ENCODE measurements at places on chromosomes 16 and 17.

- no peak for DNase-seq
Observed at GRCh38 chr16:15976929-15977637, 27.7 kb downstream of the ABCC1 start.

DNA sequence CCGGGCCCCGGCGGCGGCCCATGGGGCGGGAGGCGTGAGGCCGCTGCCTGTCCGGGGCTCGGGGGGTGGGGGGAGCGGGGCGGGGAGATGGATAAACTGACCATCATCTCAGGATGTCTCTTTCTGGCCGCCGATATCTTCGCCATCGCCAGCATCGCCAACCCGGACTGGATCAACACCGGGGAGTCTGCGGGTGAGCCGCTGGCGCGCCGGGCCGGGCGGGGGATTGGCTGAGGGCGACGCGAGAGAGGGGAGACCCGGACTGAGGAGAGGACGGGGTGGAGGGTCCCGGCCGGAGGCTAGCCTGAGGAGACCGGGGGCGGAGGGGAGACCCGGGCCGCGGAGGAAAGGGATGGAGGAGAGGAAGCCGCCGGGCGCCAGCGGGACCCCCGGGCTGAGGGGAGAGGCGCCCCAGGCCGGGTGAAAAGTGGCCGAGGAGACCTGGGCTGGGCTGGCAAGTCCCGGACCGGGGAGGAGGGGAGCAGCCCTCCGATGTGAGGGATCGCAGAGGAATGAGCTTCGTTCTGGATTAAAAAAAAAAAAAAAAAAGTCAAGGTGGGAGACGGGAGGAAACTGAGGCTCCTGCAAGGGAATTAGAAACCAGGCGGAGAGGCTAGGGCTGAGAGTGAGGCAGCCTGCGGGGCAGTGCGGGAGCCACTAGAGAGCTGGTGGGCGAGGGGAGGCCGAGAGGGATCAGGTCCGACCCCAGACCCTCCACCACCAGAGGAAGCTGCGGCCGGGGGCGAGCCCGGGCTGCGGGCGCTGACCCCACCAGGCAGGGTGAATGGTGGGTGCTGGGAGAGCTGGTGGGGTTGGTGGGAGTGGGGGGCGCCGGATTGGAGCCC, 526 bp downstream of the MOSMO start:
- DNase-seq = no peak

DNA sequence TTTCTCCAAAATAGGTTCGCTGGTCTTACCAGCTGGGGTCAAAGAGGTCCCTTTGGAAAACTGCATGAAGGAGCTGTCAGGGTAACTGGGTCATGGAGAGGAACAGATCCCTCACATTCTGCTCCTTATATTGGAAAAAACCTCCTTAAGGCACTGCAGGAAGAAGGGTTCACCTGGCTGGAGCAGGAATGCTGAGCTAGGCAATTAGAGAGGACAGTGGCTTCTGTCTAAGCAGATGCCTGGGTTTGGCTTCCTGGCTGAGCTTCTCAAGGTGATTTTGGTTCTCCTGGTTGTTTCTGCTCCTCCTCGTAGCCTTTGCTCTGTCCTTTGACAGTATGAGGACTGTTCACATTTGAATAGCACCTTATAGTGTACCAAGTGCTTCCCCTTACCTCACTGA, 19.6 kb downstream of the ITGB3 start:
- no peak for DNase-seq

DNA sequence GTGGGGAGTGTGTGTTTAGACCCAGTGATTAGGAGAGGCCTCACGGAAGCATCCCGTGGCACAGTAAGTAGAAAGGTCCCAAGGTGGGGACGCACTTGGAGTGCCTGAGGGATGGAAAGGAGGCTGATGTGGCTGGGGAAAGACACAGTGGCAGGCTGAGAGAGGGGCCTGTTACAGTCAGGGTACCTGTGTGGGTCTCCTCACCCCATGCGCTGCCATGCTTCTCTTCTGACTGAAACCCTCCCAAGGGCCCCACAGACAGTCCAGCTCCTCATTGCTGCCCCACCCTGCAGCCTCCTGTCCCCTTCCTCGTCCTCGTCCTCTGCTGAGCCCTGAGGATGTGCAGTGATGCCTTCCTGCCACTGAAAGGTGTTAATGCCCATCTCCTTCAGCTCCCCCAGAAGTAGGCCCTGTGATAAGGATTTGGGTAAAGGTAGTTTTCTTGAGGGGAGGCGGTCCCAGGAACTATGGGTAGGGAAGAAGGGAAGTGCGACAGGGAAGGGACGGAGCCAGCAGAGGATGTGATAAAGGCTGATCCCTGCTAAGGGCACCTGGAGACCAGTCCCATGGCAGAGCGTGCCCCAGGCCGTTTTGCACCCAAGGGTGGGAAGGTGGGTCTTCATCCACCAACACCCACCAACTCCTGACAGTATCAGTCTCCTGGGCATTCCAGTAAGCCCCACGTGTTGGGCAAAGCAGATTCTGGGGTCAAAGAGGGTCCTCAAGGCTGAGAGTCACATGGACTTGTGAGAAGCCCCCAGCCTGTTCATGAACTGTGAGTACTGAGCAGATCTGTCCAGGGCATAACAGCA, 237.2 kb downstream of the GSG1L start:
- DNase-seq = no peak

GRCh38 chr16:11155284-11155806, 100.7 kb downstream of the SOCS1 start:
- DNase-seq = peak; percentile 86

DNA sequence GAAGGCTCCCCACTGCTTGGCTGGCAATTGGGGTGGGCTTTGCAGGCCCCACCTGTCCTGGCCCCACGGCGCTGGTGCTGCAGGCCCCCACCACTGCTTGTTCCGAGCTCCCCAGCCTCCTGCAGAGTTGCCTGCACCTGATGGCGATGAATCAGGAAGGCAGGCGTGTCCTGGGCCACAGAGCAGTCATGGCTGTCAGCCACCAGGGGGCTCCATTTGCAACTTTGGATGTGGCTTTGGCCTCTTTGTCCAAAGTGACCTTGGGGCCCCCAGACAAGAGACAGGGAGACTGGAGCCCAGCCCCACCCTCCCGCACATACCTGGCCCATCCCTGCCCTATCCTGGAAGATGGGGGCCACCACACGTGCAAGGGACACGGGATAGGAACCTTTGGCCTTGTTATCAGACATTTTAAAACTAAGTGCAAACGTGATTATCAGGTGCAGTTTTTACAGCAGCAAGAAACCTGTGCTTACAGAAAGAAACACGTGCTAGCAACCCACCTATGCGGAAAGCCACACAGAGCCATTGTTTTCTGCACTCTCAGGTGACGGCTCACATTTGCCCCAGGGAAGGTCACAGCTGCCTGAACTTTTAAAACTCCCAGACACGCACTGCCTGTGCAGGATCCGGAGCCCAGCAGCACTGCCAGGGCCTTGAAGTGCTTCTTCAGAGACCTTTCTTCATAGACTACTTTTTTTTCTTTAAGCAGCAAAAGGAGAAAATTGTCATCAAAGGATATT, at the start of gene DNASE1:
Gene DNASE1, plus strand, starts transcription at position 443 of the 743 bp plus-strand sequence. CDS start 683 bp downstream, outside the sequence.
- DNase-seq = peak; percentile 93

DNA sequence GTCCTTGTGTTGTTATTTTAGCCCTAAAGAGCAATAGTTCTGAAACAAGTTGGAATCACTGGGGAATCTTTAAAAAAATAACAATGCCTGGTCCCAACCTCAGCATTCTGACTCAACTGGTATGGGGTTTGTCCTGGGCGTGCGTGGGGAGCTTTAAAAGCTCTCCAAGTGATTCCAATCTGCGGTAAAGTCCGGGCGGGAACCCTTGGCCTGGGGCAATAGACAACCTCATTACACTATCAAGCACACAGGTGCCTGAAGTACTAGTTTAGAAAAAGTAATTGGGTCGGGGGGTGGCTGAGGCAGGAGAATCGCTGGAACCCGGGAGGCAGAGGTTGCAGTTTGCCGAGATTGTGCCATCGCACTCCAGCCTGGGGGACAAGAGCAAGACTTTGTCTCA, 4.4 kb downstream of the STX8 start:
- no peak for DNase-seq

GRCh38 chr16:56841233-56841632, 23.8 kb upstream of the SLC12A3 start:
- DNase-seq = no peak

- DNase-seq = no peak
Observed at GRCh38 chr16:10970065-10970464, 25.7 kb downstream of the CLEC16A start.

DNA sequence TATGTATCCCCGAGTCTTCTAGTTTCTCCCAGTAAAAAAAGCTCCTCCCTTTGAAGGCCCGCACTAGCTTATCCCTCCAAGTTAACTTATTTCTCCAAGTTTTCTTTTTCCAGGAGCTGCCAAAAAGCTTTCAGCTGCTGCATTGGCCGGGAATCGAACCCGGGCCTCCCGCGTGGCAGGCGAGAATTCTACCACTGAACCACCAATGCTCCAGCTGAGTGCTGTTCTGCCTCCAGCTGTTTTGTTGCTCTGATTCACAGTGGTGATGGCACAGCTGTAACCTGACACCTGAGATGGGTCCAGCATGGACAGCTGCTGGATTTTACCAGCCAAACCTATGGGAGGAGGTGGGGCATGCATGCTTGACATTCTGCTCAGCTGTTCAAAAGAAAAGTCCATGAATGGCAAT, 22.1 kb downstream of the VAC14 start:
- peak; percentile 95 for DNase-seq

DNA sequence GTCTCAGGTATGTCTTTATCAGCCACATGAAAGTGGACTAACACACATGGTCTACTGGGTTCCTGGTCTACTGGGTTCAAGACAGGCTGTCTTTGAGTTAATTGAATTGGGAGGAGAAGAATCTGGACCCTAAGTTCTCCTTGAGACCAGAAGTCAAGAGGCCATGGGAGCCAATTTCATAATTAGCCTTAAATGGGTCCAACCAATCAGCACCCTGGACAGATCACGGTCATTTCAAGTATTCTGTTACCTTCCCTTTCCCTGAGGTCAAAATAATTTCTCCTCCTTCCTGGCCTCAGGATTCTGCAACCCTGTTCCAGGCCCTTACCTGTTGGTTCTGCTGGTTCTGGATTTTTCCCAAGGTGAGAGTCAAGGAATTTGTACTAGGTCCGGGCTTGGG, 23.8 kb downstream of the OSBPL7 start:
- no peak for DNase-seq

GRCh38 chr16:31002862-31003341, 7.5 kb downstream of the STX1B start:
- DNase-seq = no peak

DNA sequence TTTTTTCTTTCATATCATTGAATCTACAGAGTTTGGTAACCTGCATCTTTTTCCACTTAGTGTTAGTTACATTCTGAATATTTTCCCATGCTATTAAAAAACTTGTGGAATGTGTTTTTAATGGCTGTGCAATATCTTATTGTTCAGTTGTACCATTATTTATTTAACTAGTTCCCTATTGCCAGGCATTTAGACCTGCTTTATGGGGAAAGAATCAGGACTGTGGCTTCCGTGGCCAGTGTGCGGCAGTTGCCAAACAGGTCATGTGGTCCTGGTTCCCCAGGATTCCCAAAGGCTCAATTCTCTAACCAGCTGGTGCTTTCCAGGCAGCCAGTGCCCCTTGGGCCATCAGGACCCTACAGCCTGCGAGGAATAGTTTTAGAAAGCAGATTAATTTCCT, 30.8 kb downstream of the NDEL1 start:
- peak; percentile 41 for DNase-seq

DNA sequence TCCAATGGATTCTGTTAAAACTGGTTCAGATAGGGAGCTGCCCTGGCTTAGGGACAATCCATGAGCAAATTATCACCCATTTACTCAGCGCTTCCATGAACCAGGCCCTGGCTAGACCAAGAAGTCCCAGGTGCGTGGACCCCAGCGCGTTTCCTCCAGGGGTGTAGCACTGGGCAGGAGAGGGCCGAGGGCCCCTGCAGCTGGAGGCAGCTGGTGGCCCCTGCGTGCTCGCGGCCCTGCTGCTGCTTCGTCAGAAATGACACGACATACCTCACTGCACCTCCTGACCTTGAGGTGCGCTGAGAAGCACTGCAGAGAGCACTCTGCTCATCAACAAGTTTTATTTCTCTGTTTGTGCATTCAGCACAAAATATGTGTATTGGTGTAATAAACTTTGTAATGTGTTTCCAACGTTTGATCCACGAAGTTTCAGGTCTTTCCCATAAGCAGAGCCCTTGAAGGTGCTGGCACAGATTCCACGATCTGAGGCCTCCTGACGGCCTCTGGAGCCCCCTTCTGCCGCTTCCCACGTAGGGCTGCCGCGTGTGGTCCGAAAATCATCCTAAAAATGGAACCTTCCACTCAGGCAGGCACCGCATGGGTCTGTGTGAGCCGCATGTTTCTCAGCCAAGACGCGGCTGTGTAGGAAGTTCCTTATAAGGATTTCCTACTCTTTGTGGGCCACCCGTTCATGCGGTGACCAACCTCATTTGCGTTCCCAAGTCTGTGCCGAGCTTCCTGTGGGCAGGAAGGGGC, 50.8 kb upstream of the ZCCHC14 start:
- DNase-seq = no peak

DNA sequence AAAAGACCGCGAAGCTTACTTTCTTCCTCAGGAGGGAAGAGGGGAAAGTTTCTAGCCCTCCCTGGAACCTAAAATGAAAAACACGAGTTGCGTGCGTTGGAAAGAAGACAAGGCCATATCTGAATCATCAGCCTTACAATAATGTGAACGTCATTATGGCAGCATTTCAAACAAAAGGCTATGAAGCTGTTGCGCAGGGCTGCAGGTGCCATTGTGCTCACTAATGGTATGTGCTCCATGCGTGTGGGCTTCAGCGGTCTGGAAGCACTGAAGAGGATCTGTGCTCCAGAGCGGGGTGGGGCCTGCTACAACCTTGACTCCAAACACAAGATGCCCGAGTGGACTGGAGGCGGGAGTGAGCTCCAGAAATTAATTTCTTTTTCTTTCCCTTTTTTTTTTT, 12.1 kb upstream of the CYB5B start:
- DNase-seq = no peak

DNA sequence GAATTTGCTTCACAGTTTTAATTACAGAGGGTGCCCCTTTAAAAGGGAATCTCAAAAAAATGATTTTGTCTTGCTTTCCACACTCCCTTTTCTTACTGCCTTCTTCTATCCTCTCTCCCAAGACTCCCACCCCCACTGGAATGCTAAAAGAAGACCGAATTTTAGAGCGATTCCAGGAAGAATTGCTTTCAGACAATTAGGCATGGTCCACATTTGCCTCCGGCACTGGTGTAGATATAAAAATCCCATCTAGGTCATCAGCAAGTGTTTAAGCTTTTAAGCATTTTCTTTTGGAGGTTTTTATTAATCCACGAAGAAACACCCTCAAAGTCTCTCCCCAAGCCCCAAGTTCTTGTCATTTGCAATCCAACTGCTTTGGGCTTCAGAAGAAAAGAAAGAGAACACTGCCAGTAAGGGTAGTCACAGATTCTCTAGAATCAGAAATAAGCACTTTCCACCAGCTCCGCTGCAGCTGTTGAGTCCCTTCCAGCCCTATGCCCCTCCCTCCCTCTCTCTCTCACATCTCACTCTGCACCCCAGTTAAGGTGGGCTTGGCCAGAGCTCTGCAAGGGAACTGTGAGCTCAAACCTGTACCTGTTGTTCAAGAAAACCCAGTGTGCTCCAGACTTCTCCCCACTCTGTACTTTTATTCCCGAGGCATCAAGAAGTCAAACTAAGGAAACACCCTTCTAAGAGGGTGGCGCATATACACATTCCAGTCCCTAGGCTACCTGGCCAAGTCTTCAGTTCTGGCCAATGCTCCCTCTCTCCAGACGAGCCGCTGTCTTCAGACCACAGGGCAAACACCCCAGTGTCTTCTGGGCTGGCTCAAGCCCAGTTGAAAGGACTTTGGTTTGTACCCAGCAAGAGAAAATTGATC, 170.2 kb downstream of the RGS9 start:
- DNase-seq = no peak

All from trophoblast cell (in vitro differentiated cells and primary cell).